ENCODE measurements at places on chromosomes 16 and 17. TPM values are rescaled to one million over a fixed set of nuclear protein-coding genes. Genes with fewer than 3 reads are reported as not detected.

The COIL gene
- 17.0 TPM for total RNA-seq

The CDRT15L2 gene
- total RNA-seq = not detected

The MYL4 gene
- total RNA-seq = 1.5 TPM

The ETV4 gene
- 20.3 TPM for total RNA-seq

The LPO gene
- total RNA-seq = not detected
